Frontal cortex (tissue), 4 donors: ENCODE measurements at places on chromosomes 5 and 9.

DNA sequence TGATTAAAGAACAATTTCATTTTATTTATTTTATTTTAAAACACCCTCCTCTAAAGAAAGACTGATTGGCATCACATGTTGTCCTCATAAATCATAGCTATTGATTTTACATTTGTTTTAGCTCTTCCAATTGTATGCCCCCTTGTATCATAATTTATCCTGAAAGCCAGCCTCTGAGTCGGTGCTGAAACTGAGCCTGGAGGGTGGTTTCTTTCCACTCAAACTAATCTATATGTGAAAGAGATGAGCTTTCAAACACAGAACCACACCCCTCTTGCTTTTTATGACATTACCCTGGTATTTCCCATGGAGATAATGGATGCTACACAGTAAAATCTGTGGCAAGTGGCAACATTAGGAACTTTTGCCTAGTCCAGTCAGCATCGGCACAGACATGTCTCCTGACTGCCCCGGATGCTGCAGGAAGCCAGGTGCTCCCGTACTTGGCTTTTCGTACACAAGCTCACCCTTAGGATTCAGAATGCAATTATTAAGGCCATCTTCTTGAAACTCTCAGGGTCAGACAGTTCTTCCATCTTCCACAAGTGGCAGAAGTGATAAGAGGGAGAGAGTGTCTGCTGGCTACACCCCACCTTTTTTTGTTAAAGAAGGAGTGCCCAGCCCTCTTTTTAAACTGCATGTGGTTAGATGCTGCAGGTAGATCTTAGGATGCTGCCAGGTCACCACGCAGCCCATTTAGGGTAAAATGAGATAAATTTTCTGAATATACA is 91.1 kb downstream of the SNCAIP start:
- no peak for DNase-seq

DNA sequence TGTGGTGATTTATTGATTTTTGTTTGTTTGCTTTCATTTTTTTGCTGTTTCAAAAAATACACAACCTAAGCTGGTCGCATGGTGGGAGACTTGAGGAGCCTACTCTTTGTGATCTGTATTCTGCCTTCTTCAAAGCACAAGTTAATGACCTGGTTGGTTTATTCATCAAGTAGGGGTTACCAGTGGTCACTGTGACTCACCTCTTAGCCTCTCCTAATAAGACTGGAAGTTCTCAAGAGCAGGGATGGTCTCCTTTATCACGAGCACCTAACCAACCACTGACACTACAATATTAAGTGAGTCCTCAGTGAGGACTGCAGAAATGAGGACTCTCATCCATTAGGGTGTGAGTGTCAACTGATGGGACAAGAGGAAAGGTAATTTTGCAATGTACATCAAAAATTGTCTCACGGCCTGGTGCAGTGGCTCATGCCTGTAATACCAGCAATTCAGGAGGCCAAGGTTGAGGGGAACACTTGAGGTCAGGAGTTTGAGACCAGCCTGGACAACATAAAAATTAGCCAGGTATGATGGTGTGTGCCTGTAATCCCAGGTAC is 13.6 kb upstream of the MTMR12 start:
- no peak for DNase-seq

DNA sequence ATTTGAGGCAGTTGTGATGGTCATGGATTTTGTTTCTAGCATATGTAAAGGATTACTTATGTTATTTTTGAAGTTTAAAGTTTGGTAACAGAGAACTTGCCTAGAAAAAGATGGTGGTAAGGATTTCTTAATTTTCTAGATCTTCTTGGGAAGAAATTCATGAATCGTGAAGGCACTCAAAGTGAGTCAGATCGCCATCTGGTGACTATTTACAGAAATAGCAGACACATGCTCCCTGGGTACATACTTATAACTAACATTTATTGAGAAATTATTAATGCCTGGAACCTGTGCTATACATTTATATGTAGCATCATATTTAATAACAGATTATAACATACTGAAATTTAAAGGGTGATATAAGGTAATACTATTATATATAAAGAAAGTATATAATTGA is 299.7 kb downstream of the IZUMO3 start:
- no peak for DNase-seq

DNA sequence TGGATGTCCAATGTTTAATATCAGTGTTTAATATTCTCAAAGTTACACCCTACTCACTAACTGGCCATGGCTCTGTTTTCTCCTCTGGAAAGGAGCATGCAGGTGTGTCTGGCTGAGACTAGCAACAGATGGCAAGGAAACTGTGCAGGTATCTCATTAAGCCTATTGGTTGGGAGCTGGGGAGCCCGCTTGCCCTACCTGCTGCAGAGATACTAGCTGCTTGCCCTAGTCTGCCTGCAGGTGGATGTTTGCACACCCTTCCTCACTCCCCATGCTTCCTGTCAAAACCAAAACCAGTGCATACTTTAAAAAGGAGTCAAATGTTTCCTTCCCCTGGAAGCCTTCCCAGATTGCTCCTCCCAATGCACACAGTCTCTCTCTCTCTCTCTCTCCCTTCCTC is 228.3 kb upstream of the RASEF start:
- DNase-seq: no peak

DNA sequence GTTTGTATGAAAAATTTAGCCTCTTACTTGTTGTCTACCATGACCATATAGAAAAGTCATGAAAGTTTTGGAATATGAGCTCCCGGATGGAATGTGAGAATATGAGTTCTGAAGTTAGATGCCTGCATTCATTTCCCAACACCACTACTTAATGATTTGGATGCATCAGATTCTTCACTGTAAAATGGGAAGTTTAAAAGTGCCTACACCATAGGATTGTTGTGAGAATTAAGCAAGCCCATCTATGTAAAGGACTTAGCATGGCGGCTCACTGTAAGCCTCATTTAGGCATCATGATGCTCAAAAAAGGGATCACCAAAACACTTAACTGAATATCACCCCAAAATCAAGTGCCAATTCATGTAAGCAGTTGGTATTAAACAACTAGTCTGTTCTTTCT is 177.3 kb downstream of the RAB3C start:
- no peak for DNase-seq

GRCh38 chr5:126837906-126838539 is 61.1 kb downstream of the LMNB1 start:
- no peak for DNase-seq

- no peak for DNase-seq
Measured at GRCh38 chr9:132531195-132531594, 51.2 kb upstream of the BARHL1 start.

DNA sequence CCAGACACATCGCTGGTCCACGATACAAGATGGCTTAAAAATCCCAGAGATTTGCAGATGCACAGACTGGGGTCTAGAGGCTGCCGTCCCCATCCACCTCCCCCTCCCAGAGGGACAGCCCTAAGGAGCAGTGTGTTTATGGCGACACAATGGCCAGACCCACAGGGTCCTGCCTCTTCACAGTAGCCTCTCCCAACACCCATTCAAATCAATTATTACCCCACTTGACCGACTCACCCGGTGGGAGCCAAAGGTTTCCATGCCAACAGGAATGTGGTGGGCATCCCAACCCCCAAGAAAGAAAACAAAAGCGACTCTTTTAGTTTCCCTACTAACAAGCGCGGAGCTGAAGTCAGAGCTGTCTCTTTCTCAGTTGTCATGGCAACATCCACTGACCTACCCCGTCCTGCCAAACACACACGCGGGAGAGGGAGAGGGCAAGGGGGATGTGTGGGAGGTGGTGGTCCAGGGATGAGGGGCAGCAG is 209.0 kb downstream of the TTLL11 start:
- peak; percentile 48 for DNase-seq
